Activated CD4-positive, alpha-beta memory T cell treated with anti-CD3 and anti-CD28 coated beads for 36 hours (primary cell): ENCODE measurements at places on chromosomes 1 and 21. TPM values are rescaled to one million over a fixed set of nuclear protein-coding genes. Genes with fewer than 3 reads are reported as not detected.

RXFP4 gene
- total RNA-seq: not detected

BCAN gene
- total RNA-seq: not detected

C8A gene
- not detected for total RNA-seq

KRTAP19-1 gene
- total RNA-seq: not detected

CYP4Z1 gene
- not detected for total RNA-seq

TTC22 gene
- total RNA-seq: 5.3 TPM

DOCK7 gene
- total RNA-seq: 20.4 TPM

ST6GALNAC3 gene
- total RNA-seq: 0.26 TPM

PER3 gene
- 2.3 TPM for total RNA-seq

CLEC20A gene
- not detected for total RNA-seq

XCL2 gene
- total RNA-seq: 0.75 TPM

FAM163A gene
- total RNA-seq: not detected

TFAP2E gene
- 0.76 TPM for total RNA-seq

GNAT2 gene
- 0.29 TPM for total RNA-seq

HHAT gene
- total RNA-seq: 1.6 TPM

CDK18 gene
- 2.6 TPM for total RNA-seq

IGSF9 gene
- total RNA-seq: not detected

BCL2L15 gene
- 0.93 TPM for total RNA-seq

ZNF670 gene
- 3.9 TPM for total RNA-seq

TEKT2 gene
- total RNA-seq: not detected

PEAR1 gene
- total RNA-seq: not detected

TFF2 gene
- total RNA-seq: not detected

LYPD8 gene
- not detected for total RNA-seq

ZNF683 gene
- not detected for total RNA-seq

MX2 gene
- total RNA-seq: 25.3 TPM

LEFTY1 gene
- not detected for total RNA-seq

TMCO2 gene
- total RNA-seq: not detected

ASAP3 gene
- total RNA-seq: 0.58 TPM

KCNH1 gene
- total RNA-seq: not detected
